ENCODE measurements at places on chromosomes 12 and 14.

GRCh38 chr14:94104731-94105130, 5.8 kb upstream of the IFI27 start:
- no peak for DNase-seq

GRCh38 chr12:43306066-43306465, 245.9 kb downstream of the ADAMTS20 start:
- no peak for DNase-seq

- no peak for DNase-seq
Observed at GRCh38 chr12:14059548-14059947, 78.1 kb upstream of the GRIN2B start.

DNA sequence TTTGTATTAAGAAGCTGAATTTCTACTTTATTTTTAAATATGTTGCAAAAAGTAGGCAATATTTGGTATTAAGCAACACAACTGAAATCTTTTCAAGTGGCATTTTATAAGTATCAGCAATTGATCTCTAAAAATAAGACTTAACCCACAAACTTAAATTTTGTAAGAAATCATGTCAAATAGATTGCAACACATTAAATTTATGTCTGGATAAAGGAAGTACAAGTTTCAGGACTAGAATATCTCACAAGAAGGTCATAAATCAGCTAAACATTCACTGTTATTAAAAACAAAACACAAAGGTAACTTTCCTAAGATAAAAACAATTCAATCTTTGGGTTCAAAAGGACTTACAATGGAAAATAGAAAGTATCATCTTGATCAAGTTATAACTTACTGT, 32.8 kb downstream of the CPNE8 start:
- DNase-seq: no peak

- no peak for DNase-seq
Observed at GRCh38 chr12:117845271-117845904, 123.4 kb downstream of the KSR2 start.

- no peak for DNase-seq
Observed at GRCh38 chr14:31229009-31229408, 21.4 kb upstream of the HECTD1 start.

DNA sequence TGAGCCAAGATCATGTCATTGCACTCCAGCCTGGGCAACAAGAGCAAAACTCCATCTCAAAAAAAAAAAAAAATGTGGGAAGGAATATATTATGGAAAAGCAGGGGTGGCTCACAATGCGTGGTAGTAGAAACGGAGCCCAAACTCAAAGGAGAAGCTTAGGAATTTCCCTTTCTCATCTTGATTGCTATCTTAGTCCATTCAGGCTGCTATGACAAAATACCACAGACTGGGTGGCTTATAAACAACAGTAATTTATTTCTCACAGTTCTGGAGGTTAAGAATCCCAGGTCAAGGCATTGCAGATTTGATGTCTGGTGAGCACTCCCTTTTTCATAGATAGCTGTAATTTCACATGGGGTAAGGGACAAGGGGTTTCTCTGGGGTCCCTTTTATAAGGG, 153.8 kb upstream of the KRR1 start:
- no peak for DNase-seq

DNA sequence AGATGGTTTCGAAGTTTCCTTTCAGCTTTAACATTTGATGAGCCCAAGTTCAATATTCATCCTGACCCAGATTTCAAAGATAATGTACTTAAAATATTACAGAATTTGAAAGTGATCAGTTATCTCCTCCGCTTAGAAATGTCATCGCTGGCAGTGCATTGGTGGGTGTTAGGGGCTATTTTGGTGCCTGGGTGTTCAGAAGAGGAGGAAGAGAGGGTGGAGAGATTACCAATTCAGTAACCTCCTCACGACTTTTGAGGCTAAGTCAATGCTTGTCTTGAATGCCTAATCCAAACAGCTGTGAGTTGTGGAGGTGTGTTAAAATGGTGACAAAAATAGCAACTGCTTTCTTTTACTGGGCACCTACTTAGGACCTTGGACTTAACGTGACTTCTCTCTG, 13.8 kb upstream of the DGLUCY start:
- no peak for DNase-seq

DNA sequence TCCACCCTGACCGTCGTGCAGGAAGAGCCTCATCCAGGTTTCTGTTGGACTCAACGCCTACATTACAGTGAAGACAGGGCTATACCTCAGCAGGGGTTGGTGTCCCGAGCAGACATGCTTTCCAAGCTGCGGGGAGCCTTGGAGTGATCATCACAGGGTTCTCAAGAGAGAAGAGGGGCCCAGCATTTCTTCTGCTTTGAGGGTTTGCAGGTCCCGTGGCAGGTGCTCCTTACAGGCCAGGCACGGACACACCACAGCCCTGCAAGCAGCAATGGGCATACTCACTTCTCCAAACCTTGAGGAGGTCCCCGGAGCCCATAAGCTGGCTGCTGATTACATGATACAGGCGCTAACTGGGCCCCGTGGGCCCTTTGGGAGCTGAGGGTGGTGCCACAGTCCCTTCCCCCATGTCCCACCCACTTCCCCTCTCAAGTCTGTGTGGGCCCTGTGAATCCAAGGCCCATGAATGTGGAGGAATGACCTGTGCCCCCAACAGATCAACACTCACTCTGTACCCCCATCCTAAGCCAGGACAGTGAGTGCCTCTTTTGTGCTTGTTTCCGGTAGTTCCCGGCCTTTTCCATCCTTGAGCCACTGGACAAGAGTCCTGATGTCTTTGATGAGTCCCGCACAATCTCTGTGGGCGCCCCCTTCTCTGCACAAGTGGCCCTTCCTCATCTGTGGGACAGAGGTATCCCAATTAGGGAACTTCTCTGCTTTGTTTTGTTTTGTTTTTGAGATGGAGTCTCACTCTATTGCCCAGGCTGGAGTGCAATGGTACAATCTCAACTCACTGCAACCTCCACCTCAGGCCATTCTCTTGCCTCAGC, 1.1 kb downstream of the AQP2 start:
- DNase-seq: no peak

Measured in retinal pigment epithelial cell (primary cell).